Astrocyte (in vitro differentiated cells and primary cell): ENCODE measurements at places on chromosomes 1 and 21.

GRCh38 chr1:91900562-91900961, 14.6 kb upstream of the TGFBR3 start:
- DNase-seq, result peak; percentile 94

DNA sequence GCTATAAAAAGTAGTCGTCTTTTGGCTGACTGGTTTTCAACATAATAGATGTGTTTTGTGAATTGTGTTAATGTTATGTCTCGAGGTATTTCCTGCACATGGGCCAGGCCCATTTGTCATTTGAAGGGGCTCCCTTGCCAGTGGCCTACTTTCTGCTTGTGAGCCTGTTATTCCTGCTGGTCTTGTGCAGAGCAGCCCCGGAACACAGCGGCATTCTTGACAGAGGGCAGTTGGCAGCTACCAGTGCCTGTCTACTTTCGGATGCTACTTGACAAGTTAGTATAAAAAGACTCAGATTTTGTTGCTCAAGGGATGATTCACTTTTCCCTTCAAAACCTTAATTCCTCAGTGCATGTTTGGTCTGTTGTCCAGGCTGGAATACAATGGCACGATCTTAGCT, 28.5 kb downstream of the PGM1 start:
- DNase-seq, result peak; percentile 92

GRCh38 chr1:172851856-172852255, 193.0 kb downstream of the FASLG start:
- no peak for DNase-seq

DNA sequence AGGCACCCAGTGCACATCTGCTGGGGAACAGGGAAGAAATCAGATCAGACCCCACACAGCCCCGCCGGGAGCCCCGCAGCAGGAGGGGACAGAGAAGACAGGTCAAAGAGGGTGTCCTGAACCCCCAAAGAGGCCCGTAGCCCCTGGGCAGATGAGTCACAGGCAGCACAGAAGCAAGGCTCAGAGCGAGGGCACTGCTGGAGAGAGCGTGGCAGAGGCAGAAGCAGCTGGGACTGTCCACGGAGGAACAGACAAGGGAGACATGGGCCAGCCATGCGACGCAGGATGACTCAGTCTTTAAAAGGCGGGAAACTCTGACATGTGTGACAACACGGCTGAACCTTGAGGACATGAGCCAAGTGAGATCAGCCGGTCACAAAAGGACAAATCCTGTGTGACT, 14.5 kb upstream of the PRDM16 start:
- no peak for DNase-seq

GRCh38 chr1:182259229-182259872, 132.2 kb downstream of the GLUL start:
- DNase-seq, result peak; percentile 47

- peak; percentile 30 for DNase-seq
Measured at GRCh38 chr1:203361945-203362719, 11.2 kb upstream of the FMOD start.

DNA sequence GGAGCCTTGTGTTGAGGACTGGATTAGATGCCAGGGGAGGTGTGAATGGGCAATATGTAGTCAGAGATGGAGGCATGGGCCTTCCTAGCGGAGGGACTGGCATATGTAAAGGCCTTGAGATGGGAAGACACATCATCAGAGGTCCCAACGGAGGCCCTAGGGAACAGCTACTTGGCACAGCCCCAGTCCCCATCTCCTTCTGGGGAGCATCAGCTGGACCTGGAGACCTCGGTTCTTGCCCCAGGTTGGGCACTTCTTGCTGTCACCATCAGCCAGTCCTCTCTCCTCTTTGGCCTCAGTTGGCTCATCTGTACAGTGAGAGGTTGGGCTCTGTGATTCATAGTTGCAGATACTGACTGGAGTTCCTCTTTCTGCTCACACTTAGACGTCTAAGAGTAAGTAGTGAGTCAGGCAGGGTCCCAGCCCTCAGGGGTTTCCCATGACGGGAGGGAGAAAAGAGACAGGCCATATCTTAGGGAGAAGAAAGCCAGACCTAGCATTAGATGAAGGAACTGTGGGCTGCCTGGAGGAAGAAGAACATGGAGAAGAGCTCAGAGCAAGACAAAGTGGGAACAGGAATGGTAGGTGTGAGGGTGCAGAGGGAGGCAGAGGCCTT, 3.4 kb upstream of the MARCKSL1 start:
- DNase-seq, result peak; percentile 51

DNA sequence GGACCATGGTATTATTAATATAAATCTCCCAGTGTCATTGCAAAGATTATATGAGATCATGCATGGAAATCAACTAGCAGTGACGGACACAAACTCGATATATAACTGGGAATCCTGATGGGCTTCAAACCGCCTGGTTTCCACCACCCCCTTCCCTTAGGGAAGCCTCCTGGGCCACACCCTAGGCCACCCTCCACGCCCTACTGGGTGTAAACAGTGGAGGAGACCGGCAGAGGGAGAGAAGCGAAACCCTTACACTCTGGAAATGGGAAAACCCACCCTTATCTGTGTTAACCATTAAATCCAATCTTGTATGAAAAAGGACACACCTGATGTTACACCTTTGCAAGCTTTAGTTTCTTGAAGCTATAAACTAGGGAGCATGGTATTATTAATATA, 595 bp upstream of the ZNHIT6 start:
- DNase-seq, result no peak

- DNase-seq, result no peak
Measured at GRCh38 chr1:105210747-105211146, 1461.0 kb downstream of the AMY1C start.

DNA sequence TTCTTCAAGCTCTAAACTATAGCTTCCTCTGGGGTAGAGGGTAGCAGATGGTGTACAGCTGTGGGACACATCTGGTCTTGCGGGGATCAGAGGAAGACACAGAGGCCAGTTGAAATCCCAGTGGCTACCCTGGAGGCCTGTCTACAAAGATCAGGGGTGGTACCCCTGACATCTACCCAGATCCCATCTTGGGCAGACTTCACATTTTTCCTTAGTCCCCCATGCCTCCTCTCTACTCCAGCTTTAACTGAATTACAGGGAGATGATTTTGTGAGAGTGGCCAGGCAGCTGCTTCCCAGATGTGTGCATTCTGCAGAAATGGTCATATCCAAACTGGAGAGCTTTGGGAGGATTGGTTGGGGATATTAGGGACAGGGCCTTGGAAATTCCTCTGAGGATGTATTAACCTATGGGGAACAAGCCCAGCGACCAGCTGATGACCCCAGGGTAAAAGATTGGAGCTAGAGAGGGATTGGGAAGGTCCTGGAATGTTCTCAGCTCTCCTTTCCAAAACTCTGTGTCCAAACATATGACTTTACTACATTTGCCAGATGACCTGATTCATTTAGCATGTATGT, 9.6 kb upstream of the CD34 start:
- no peak for DNase-seq
